Cardiac septum (tissue), 1 donor: ENCODE measurements at places on chromosomes 1 and 21. TPM values are rescaled to one million over a fixed set of nuclear protein-coding genes. Genes with fewer than 3 reads are reported as not detected.

- DNase-seq, result no peak
Measured at GRCh38 chr1:58116284-58116683, 430.2 kb downstream of the OMA1 start.

DNA sequence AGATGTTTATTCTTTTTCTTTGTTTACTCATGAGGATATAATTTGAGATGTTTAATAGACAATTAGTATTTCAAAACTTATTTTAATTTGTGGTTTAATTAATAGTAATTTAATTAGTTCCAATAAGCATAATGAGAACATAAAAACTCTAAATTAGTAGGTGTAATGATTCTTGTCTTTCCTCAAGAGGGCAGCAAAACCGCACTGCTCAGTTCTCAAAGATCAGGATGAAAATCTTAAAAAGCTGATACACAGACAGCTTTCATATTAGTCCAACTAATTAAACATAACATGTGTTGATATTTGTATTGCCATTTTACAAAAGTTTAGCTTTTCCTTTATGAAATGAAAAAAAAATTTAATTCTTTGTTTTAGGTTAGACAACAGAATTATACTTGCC is 106.7 kb upstream of the C21orf91 start:
- DNase-seq, result no peak

- DNase-seq, result no peak
Measured at GRCh38 chr1:157040802-157041201, 4.7 kb downstream of the ARHGEF11 start.

- no peak for DNase-seq
Measured at GRCh38 chr1:224931605-224932004, 2.1 kb downstream of the DNAH14 start.

GRCh38 chr1:115654663-115655305 is 13.0 kb downstream of the VANGL1 start:
- peak; percentile 81 for DNase-seq

DNA sequence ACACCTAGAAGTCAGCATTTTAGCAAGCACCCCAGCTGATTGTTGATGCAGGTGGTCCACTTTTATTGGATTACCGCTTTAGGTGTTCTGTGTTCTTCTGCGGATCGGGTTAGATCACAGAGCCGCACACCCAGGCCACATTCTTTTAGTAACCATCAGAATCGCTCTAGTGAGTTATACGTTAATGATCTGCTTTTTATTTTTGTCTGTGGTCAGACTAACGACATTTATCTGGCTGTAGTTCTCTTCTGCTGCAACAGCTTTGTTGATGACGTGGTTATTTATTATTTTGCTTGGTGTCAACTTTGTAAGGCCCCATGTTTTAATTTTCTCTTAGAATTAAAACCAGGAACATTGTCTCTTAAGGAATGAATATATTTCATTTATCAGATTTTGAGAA is 18.2 kb downstream of the SCCPDH start:
- no peak for DNase-seq

DNA sequence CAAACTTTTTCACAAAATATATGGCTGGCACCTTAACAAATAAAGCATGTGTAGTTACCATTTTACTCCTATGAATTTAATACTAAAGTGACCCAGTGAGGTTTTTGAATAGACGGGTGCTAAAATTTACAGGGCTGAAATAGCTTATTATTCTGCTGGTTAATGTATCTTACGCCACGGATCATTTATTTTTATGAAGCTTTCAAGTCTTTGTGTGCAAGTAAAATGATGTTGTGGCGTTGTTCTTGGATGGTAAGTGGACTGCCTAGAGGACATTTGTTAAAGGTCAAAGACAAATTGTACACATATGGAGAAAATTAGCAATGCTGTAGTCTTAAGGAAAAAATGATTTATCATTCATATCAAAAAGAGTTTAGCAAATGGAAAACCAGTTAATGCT is 22.8 kb downstream of the INSL5 start:
- no peak for DNase-seq

- no peak for DNase-seq
Measured at GRCh38 chr21:44708866-44709425, 2.4 kb downstream of the TSPEAR start.

DNA sequence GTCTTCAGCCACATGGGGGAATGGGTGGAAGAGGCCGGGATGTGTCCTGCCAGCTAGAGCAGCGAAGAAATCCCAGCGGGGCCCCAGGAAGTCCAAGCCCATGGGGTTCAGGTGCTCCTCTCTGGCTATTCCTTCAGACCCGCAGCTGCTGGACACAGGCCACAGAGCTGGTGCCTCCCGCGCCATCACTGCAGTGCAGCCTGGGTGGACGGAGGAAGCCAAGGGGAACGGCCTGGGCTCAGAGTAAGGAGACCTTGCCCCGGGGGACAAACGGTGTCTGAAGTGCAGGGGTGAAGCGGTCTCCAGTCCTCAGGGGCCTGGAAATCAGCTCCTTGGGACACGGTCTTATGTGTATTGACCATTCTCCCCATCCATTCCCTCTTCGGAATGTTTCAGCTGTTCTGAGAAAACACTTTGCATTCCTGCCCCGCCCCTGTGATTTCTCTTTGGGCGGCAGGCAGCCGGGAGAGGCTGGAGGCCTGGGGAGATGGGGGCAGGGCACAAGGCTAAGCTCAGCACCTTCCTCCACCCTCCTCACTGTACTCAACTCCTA is 18.4 kb downstream of the MTHFR start:
- no peak for DNase-seq

DNA sequence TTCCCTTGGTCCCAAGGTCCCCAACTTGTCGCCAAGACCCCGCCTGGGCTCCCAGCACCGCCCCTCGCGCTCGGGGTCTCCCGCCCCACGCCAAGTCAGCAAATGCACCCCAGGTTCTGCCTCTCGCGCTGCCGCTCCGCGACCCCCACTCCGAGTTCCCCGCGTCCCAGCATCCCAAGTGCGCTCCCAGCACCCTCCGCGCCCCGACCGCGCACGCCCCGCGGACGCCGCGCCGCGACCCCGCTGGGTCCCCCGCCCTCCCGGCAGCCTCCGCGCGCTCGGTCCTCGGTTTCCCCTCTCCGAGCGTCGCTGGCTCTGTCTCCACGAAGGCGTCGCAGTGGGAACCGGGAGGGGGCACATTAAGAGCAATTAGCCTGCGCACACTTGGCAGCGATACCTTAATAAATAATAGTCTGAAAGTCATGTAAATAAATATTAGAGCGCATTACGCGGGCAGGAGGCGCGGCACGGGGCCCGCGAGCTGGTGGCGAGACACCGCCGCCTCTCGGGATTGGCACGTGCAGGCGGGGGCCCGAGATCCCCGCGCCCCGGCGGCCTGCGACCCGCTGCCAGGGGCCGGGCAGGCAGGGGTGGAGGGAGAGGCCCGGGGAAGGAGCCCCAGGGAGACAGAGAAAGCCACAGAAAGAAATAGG is 75.9 kb downstream of the VWA5B1 start:
- no peak for DNase-seq

DNA sequence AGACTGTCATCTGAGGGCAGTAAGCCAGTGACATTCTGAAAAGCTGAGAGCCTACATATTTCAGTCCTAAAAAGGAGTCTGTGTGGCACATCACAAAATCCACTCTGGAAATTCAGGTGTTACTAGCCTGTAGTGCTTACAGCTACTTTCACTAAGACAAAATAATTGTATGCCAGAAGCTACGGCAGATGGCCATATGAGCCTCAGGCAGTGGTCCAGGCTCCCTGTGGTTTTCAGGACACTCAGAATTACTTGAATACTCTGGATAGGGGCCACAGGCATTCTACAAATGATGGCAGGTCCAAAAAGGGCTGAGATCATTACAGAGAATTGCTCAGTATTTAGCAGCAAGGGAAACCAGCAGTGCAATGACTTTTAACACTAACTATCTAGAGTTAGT is 527.1 kb downstream of the MRPL39 start:
- no peak for DNase-seq

GRCh38 chr1:184905601-184906322 is 68.5 kb downstream of the NIBAN1 start:
- no peak for DNase-seq

- DNase-seq, result peak; percentile 90
Measured at GRCh38 chr1:167714098-167714438, 7.7 kb upstream of the MPZL1 start.

- no peak for DNase-seq
Measured at GRCh38 chr1:25619101-25619890, 2.7 kb downstream of the MAN1C1 start.

DNA sequence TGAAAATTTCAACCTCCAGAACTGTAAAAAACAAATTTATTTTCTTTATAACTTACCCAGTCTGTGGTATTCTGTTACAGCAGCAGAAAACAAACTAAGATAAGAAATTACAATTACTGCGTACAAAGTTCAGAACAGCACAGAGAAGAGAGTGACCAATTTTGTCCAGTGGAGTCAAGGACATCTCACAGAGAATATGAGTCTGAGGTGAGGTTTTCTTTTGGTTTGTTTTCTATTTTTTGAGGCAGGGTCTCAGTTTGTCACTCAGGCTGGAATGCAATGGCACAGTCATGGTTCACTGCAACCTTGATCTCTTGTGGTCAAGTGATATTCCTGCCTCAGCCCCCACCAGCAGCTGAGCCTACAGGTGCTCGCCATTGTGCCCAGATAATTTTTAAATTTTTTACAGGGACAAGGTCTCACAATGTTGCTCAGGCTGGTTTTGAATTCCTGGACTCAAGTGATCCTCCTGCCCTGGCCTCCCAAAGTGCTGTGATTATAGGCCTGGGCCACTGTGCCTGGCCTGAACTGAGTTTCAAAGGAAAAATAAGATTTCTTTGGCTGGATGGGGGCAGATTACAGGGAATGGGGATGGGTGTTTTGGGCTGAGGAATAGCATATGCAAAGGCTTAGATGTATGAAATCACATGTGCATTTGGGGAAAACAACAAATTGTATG is 201.1 kb upstream of the USP24 start:
- no peak for DNase-seq

- DNase-seq, result no peak
Measured at GRCh38 chr21:39587376-39587775, 25.4 kb upstream of the B3GALT5 start.

DNA sequence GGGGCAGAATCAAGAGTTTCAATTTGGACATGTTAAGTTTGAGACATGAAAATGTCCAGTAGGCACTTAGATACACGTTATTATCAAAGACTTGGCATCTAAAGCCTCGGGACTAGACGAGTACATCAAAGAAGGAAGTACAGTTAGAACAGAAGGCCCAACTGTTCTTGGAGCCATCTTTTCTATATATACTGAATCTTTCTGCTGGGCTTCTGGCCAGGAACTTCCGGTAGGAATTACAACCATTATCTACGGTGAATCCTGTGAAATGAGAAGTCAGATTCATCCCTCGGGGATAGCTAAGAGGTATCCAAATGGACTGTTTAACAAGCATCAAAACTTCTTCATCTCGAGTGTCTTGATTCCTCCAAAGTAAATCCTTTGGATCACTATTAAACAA is 34.4 kb upstream of the NRDC start:
- DNase-seq, result no peak

- no peak for DNase-seq
Measured at GRCh38 chr1:205914155-205914507, 29.1 kb downstream of the SLC26A9 start.

- no peak for DNase-seq
Measured at GRCh38 chr1:30969903-30970302, 61.3 kb upstream of the SDC3 start.

Gene COL6A1
- 140 TPM for total RNA-seq

Gene CR1L
- not detected for total RNA-seq

Gene PAQR6
- 2.6 TPM for total RNA-seq

Gene ENSA
- 141 TPM for total RNA-seq

Gene STUM
- 0.78 TPM for total RNA-seq

Gene FCN3
- total RNA-seq, result 32.2 TPM

Gene STRIP1
- 23.8 TPM for total RNA-seq
